ENCODE measurements at places on chromosomes 2 and 18.

GRCh38 chr2:201542291-201542690 is 90.8 kb downstream of the STRADB start:
- no peak for DNase-seq

DNA sequence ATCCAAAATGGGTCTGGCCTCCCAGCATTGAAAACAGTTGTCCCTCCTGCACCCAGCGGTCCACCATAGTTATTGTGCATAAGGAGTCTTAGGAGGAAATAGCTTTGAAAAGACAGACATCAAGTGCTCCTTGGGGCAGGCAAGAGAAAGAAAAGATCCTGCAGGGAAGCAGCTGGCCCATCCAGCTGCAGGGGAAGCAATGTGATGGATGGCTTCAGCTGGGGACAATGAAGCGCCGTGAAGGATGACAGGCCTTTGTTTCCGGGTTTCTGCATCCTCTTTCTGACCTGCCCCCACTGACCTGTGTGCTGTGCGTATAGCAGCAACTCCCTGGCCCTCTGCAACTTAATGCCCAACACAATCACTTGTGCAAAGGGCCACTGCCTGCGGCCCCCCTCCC is 142.9 kb upstream of the NCKAP5 start:
- DNase-seq, result no peak

GRCh38 chr2:66688951-66689350 is 254.0 kb downstream of the MEIS1 start:
- no peak for DNase-seq

DNA sequence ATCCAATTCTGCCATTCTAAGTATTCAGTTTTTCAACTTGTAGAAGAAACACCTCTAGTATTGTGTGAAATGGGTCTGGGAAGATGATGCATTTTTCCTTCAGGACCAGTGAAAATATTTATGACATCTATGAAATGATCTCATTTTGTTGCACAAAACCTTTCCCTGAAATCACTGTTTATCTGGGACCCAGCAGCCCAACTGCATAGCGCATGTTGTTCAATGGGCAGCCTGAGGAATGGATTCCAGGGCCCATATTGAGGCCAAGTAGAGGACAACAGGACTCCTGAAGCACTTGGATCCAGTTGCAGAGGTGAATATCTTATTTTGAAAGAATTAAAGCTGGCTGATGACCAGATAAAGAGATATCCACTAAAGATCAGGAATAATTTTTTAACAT is 7.3 kb downstream of the RBMS1 start:
- DNase-seq, result no peak

- DNase-seq, result no peak
Measured at GRCh38 chr2:204264085-204264553, 281.2 kb upstream of the PARD3B start.

DNA sequence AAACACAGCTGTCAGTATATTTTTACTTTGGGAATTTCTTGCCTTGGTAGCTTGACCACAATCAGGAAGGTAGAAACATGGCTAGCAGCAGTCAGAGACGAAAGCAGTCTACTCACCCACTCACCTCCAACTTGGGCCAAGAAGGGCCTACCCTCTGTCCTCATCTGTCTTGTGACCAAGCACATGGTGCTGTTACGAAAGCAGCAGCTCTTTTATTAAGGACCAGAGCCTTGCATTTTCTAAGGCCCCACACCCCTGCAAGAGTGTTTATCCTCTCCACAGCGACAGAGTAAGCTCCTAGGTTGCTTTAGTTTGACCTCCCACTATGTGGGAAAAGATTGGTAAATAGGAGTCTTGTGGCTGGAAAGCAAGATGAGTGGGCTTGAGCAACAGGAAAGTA is 31.3 kb upstream of the MSTN start:
- DNase-seq, result no peak

DNA sequence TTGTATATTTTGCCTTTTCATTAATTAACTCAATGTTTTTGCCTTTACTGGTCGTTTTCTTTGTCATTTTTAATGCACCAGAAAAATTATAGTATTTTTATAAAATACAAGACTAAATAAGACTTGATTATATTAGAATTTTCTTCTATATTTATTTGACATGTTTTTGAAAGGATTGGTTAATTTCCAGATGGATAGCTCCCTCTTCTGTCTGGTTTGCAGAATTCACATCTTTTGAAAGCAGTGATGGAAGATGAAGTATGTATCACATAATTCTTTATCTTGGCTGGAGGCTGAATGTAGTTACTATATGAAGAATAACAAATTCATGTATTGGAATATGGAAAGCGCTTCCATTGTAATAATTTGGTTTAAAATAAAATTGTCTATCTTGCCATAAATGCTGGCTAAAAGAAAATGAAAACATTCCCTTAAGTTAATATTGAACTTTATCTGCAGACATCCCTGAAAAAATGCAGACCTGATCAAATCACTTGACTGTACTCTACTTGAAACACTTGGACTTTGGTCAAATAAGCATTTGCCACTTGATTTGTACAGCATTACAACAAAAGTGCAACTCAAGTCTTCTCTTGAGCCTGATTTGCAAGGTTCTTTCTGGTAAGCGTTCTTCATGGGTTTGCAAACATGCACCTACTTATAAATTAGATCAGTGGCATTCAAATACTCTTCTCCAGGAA is 86.3 kb upstream of the EFEMP1 start:
- no peak for DNase-seq

GRCh38 chr2:118061135-118061955 is 26.9 kb upstream of the INSIG2 start:
- no peak for DNase-seq

DNA sequence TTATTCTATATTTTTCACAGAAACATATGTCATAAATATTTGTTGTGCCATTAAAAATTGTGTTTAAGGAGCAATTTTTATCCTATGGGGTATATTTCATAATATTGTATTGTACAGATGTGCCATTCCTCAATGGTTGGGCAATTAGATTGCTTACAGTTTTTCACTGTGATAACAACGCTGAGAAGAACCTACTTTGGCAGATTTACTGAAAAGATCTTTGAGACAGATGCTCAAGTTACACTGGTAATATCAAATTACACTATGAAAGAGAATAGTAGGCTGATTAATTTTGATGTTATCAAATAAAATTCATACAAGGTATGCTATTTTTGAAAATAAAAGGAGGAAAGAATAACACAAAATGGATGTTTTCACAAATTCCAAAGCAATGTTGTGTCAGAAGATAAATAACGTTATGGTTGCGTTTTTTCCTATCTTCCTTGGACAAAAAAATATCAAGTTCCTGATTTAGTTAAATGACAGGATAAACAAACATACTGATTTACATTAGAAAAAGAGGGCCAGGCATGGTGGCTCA is 335.1 kb upstream of the ZNF521 start:
- DNase-seq, result no peak

DNA sequence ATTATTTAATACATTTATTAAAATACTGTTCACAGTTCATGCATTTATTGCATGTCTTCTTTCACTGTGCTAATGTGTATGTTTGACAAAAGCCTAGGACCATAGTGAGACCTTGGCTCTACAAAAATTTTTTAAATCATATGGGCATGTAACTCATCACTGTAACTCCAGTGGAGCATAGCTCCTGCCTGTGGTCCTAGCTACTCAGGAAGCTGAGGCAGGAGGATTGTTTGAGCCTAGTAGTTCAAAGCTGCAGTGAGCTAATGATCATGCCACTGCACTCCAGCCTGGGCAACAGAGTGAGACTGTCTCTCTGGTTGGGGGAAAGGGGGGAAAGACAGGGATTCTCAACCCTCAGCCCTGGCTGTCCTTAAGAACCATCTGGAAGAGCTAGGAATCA is 137.8 kb downstream of the PRKCE start:
- no peak for DNase-seq

GRCh38 chr2:73700131-73700611 is 37.0 kb downstream of the TPRKB start:
- no peak for DNase-seq

- no peak for DNase-seq
Measured at GRCh38 chr2:10254373-10255188, 48.1 kb upstream of the HPCAL1 start.

GRCh38 chr2:39568561-39569006 is 97.1 kb upstream of the TMEM178A start:
- no peak for DNase-seq

GRCh38 chr2:41927581-41928264 is 120.1 kb upstream of the PKDCC start:
- DNase-seq, result no peak

DNA sequence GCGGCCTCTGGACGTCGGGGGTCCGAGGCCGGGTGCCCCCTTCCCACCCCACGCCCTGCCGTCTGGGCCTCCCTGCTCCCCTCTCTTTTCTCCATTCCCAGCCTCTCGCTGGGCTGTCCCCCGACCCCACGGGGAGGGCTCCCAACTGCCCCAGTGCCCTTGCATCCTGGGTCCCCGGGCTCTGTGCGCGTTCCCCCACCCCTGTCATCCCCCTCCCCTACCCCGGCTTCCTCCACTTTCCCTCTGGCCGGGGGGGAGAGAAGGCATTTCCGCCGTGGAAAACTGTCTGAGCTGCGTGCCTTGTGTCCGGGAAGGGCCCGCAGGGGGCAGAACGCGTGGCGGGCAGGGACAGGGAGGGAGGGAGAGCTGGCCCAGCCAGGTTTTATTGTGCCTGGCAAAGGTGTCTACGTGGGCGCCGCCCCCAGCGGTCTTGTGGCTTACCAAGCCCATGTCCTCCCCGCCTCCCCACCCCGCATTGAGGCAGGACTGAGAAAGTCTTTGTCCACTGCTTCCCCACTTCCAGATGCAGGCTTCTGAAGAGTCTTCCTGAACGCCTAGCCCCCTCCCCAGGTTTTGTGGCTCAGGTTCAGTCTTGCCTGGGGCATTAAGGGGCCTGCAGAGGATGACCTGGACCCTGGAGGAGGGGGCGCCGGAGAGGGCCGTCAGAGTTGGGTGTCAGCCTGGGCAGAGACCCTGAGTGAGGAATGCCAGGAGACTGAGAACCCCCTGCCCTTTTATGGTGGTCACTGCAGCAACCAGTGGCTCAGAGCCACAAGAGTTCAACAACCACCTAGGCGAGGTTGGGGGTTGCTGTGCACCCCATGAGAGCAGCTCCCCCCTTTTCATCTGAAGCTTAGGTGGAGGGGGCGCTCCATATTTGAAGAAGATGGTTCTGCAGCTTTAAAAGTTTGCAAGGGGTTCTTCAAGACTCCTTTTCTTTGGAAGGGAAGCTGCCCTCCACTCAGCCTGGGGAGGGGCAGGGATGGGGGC is 1.3 kb downstream of the ITM2C start:
- DNase-seq, result peak; percentile 58

DNA sequence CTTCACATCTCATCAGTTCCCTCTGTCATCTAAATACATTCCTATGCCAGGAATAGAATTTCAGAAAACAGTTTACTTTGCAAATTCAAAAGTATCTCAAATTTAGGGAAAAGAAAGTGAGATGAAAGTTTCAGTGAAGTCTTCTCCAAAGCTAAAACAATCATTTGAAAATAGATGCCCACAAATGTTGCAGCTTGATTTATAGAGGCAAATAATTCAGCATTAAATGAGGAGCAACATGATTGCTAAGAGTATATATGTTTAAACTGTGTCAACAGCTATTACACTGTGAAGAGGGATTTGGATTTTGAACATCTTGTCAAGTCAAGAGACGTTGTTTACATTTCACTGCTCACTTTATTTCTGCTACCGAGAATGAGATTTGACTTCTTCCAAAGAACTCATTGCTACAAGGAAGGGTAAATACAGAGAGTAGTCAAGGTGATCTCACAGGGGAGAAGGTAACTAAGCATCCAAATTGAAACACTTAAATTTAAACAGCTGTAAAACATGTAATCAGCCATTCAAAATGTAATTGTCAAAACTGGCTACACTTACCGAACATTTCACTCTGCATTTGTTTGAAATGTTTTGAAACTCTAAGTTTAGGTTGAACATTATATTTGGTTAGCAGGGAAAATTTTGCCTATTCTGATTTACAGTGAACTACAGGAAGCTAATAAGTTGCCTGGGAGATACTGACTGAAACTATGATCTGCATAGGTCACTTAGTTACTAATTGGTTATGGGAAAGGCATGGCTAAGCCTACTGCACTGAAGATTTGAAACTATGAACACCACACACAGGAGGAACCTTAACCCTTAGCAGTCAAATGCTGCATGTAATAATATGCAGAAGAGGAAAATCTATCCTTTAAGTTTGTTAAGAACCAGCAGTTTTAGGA is 33.2 kb upstream of the GALNT3 start:
- no peak for DNase-seq

DNA sequence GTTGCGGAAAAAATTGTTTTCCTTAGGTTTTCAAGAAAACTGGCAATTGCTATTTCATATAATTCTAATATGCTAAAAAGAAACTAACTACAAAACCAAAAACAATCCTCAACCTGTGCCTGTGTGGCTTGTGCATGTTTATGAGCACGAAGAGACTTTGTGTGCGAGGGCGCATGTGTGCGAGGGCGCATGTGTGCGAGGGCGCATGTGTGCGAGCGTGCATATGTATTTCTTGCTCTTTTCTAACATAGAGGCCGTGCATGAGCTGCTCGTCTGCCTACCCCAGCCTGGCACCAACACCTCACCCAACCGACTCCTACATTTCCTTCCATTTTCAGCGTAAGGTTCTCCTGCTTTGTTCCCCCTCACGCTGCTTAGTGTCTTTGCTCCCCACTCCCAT is 211.6 kb downstream of the DOK6 start:
- DNase-seq, result no peak

GRCh38 chr2:65228263-65228750 is 676 bp downstream of the ACTR2 start:
- no peak for DNase-seq

DNA sequence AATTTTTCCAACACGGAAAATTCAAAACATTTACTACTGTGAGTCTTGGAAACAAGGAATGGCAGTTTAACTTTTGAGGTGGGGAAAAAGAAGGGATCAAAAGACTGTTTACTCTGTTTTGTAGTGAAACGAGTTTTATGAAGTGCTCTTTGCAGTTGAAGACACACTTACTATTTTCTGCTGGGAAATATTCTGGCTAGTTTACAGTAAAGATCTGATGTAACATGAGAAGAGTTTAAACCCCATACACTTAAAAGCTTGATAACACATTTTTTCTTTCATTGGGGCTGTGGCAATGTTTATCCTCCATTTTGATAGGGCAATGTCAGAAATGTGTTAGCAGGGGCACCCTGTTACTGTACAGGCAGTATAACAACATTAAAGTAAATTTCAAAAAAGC is 124.9 kb upstream of the SMAD7 start:
- DNase-seq, result no peak

DNA sequence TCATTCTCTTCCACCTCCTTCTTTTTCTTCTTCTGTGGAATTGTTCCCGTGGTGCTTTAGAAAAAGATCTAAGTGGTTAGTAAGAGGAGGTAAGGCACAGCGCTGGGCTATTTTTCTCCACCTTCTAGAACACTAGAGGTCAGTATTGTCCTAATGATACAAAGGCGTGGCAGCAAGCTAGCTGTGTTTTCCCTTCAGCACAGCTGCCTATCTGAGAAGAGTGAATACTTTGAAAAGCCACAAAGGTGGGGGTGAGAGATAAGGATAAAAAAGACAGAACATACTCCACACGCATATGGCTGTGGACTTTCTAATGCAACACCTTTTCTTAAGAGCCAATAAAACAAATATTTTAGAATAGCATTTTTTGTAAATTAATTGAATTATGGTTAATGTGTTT is 2.1 kb downstream of the CNTNAP5 start:
- no peak for DNase-seq
